HS-27A (cell line): ENCODE measurements at places on chromosomes 5 and 9.

DNA sequence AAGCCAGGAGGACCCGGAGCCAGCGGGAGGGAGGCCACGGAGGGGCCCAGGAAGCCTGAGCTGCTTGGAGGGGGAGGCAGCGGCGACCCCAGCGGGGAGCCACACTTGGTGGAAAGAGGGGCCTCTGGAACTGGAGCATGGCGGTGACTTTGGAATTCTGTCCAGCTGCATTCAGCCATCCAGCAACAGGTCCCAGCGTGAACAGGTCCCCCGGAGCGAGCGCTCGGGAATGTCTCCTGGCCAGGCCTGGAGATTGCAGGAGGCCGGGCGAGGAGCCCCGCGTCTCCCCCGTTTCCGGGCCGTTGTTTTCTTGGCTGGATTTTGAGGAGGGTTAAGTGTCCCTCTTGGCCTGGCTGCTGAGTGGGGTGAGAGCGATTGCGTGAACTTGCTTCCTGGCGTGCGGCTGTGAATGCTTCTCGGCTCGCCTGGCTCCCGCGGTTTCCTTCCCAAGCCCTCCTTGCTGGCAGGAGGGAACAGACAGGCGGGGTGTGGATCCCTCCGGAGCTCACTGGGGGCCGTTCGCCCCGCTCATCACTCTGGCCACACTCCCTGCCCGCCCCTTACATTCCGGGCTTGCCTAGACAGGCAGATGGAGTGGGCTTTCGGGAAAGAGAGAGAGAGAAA lies 125.3 kb upstream of the IRX4 start:
- DNase-seq: no peak

DNA sequence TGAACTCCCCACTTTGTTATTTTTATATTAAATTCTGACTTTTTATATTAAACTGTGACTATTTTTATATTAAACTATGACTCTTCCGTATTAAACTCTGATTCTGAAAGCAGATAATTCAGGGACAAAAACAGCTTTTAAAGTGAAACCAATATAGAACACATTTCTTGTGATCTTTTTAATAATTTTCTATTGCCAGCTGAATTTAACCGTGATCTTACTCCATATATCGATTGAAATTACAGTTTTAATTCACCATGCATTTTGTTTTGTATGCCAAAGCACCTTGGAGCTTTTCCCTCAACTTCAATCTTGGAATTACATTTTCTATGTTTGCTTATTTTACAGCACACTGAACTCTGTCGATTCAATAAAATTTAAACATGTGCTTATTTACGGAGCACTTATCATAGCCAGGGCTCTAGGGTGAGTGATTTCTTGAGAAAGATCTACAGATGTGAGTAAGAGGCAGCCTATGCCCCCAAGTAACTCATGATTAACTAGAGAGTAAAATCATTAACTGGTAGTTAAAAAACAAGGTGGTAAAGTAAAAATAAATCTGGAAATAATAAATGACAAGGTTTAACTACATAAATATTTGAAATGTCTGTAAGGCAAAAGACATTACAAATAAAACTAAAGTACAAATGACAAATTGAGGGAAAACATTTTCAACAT lies 72.9 kb upstream of the ALDH1B1 start:
- no peak for DNase-seq

- DNase-seq: no peak
Observed at GRCh38 chr5:38929838-38930237, 84.0 kb downstream of the OSMR start.

DNA sequence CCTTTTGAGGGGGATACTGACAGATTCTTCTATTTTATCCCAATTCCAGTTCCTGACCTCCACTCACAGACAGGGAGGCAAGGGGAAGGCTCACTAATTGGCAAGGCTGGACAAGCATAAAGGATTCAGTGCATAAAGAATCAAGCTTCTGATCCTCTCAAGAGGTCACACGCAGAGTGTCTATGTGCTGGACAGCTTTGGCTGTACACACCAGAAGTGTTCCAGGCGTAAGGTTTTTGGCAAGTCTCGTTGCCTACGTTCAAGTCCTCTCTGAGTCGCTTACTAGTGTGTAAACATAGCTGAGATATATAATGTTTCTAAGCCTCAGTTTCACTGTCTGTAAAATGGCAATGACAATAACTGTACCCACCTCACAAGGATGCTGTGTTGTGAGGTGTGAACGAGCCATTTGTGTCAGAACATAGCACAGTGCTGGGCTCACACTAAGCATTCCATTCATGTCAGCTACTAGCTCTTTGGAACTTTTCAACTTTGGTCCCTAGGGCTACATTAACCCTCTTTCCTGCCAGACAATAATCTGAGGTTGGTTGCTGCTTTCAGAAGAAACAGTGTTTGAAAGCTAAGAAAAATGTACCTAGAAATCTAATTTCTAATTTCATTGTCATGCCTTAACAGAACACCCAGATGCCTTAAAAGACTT lies 52.1 kb downstream of the PALM2AKAP2 start:
- DNase-seq: no peak

DNA sequence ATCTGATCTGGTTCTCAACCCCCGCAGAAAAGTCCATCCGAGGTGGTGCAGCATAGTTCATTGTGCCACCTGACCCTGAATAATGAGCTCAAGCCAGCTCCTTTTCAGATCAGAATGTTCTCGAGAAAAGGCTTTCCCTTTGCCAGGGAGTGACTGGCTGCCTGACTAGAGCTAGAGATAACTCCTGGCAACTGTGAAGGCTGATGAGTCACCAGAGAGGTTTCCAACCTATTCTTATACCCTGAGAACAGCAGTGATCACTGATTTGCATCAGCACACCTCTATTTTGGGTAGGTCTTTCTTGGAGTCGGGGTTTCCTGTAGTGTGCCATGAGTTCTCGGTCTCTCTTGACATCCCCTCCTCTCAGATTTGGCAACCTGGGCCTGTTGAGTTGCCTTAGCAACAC lies 127.9 kb downstream of the PIK3R1 start:
- no peak for DNase-seq
